Endothelial cell of umbilical vein (primary cell): ENCODE measurements at places on chromosomes 2 and 18. TPM values are rescaled to one million over a fixed set of nuclear protein-coding genes. Genes with fewer than 3 reads are reported as not detected.

DSC2 gene
- under 0.01 TPM in 1 of 2 replicates, not detected in the other for polyA plus RNA-seq

GNAL gene
- polyA plus RNA-seq = 0.03 and 0.07 TPM in 2 replicates

ESPNL gene
- not detected in 2 replicates for polyA plus RNA-seq

ABCB11 gene
- 0.16 and 0.22 TPM in 2 replicates for polyA plus RNA-seq

SP140L gene
- 10.7 and 16.0 TPM in 2 replicates for polyA plus RNA-seq

OTOS gene
- polyA plus RNA-seq = not detected in 2 replicates

COL4A4 gene
- polyA plus RNA-seq = not detected in 2 replicates

SPAST gene
- polyA plus RNA-seq = 3.6 and 4.7 TPM in 2 replicates

AQP12A gene
- not detected in 2 replicates for polyA plus RNA-seq

SERPINB5 gene
- not detected in 2 replicates for polyA plus RNA-seq

HRH4 gene
- 0.03 TPM in 2 replicates for polyA plus RNA-seq

SLC40A1 gene
- 12.2 and 15.1 TPM in 2 replicates for polyA plus RNA-seq

IL18RAP gene
- 0.03 and 0.05 TPM in 2 replicates for polyA plus RNA-seq

CD302 gene
- 9.0 and 10.4 TPM in 2 replicates for polyA plus RNA-seq

ANKRD62 gene
- polyA plus RNA-seq = not detected in 2 replicates

DNAH7 gene
- polyA plus RNA-seq = 0.15 TPM in 1 of 2 replicates, not detected in the other

SIX2 gene
- polyA plus RNA-seq = 0.45 and 0.54 TPM in 2 replicates

B3GNT7 gene
- 0.27 and 0.39 TPM in 2 replicates for polyA plus RNA-seq

HOXD1 gene
- 6.6 and 8.7 TPM in 2 replicates for polyA plus RNA-seq

SOX11 gene
- polyA plus RNA-seq = not detected in 2 replicates
